ENCODE measurements at places on chromosomes 7 and 10.

GRCh38 chr10:63421591-63421990, 44.2 kb downstream of the JMJD1C start:
- no peak for DNase-seq

DNA sequence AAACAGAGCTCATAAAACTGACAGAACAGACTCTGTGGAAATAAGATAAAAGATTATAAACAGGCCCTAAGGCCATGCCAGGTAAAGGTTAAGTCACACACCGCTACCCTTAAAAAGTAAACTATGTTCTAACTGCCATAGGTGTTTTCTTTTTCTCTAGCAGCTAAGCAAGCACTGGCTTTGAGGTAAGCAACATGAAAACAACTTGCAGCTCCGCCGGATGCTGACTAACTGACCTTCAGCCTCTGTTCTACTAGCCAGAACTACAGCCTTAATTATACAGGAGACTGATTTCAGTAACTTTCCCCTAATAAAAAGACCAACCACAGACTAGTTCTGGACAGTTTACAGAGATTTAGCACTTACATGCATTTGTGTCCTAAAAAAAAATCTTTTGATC, 708.3 kb downstream of the CCSER2 start:
- DNase-seq = no peak

DNA sequence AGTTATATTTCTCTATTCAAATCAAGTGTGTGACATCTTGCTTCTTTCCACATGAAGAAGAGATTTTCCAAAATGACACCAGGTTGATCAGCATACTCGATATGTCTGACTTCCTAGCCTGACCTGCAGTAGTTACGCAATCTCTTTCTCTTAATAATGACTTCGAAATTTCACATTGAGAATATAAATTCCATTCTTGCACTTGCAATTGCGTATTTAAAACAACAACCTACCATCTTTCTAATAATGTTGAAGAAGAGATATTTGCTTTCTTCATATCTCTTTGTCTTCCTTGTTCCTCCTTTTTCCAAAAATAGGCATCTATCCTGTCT, 276.3 kb downstream of the CSTF2T start:
- no peak for DNase-seq

DNA sequence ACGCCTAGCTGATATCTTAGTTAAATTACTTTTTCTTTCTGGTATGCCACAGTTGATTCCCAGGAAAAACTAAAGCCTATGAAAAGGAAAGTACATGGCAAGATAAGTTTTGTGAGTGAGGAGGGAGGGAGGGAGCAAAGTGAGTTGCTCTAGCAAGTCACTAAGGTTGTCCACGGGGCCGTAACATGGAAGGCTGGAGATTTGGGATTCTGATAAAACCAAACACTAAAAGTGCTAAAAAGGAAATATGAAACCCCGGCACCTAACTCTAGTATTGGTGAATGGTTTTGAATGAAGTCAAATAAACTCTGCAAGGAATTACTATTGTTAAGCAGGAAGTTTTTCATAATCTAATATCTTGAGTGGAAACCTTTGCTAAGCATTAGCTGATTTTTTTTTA, 1.7 kb downstream of the AGR2 start:
- no peak for DNase-seq

DNA sequence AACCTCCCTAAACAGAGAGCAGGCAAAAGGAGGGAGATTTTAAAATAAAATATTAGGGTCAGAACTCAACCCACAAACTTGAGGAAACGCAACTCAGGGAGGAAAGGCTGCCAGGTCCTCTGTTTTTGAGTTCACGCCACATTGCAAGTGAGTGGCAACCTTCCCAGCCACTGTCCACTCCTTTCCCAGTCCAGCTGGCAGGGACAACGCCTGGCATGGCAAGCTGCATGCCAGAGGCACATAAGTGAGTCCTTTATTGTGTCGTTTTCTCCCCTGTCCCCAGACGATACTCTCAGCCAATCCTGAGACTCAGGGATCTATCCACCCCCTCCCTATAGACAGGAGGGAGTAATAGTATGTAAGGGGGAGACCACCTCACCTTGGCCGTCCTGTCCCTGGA, 22.4 kb downstream of the FBXW4 start:
- no peak for DNase-seq

DNA sequence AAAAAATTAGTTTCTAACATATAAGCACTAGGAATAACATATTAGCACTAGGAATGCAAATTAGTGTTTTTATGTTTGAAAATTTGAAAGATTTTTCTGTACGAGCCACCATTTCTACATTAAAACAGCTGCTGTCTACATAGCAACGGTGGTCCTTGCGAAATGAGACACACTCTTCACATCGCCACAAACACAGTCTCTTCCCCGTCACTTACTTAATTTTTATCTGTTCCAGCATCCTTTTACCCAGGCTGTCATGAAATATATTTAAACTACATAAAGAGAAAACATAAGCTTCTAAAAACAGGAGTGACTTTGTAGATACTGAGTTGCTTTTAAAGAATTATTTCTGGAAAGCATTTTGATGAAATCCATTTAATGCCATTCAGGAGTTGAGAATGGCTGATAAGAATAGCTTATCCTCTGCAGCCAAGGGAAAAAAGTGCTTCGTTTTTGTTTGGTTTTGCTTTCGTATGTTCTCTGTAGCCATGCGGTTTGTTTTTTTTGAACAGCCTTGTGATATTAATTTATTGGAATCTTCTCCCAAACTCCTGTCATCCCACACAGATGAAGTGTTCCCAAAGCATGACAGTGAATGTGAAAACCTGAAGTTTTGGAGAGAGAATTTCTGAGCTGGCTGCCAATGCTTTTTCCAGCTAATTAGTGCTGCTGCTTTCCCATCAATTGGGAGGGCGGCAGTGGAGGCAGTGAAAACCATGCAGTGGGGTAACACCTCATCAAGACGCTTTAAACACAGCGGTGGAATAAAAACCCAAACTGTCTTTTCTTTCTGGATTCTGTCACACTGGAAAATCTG, 603.7 kb upstream of the ADARB2 start:
- DNase-seq = no peak

DNA sequence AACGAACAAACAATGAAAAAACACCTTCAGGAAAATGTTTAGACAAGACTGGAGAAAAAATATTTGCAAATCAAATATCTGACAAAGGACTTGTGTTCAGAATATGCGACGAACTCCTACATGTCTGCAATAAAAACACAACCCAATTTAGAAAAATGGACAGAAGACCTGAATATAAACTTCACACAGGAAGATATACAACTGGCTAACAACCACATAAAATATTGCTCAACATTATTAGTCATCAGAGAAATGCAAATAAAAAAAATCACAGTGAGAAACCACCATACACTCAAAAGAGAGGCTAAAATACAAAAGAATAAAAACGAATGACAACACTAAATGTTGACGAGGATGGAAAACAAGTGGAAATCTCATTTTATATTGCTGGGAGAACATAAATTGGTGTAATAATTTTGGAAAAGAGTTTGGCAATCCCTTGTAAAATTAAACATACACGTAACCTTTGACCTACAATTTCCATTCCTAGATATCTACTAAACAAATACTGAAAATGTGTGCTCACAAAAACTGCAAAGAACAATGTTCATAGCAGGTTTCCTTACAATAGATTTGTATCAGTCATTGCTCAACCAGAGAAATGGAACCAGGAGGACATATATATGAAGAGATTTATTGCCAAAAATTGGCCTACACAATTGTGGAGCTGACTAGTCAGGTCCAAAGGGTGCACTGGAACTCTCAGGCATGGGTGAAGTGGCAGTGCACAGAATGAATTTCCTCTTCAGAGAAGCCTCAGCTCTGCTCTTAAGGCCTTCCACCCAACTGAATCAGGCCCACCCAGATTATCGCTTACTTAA, 82.9 kb upstream of the OGDHL start:
- no peak for DNase-seq
